AG20443 (cell line): ENCODE measurements at places on chromosomes 2 and 18.

DNA sequence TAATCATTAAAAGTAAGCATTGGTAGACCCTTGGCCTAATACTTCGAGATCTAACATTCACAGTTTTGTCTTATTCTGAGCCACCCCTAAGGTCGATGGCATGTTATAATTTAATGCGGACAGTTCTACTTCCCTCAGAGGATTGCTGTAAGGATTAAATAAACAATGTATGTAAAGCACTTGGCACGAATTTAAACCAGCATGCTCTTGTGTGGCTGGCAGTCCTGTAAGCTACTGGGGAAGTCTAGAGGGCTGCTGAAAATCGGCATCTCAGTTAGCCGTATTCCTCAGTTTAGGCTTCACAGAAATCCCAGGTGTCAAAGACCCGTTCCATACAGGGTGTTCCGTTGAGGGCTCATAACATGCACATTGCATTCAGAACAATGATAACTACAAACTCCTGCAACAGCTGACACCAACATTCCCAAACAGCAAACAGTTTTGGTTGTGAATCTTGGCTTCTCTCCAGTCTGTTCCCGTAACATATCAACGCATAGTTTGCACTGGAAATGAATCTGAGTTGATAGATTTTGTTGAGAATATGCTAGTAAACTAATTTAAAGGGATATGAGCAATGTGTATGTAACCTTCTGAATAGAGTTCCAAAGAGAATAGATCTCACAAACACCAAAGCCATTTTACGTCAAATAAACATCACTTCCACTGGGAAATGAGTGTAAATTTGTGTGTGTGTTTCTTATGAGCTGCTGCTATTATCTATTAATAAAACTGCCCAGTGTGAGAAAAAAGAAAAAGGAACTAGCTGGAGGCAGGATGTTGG is 52.2 kb upstream of the ACKR3 start:
- no peak for DNase-seq

DNA sequence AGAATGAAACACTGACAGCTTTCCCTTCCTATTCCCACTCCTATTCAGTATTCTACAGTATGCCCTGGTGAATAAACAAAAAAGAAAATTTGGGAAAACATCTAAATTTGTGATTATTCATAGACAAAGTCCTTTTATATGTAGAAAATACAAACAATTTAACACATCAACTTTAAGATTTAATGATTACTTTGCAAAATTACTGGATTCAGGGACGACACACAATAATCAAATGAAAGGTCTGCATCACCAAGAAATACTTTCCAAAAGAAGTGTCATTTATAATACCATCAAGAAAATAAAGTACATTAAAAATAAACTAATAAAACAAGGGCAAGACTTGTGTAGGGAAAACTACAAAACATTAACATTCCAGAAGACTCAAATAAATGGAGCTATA is 199.8 kb downstream of the KCNJ3 start:
- DNase-seq = no peak

GRCh38 chr2:43328832-43329231 is 102.4 kb upstream of the ZFP36L2 start:
- no peak for DNase-seq

- DNase-seq = no peak
Observed at GRCh38 chr2:43007901-43008300, 215.5 kb upstream of the HAAO start.

- DNase-seq = no peak
Observed at GRCh38 chr2:128715360-128715759, 396.7 kb upstream of the HS6ST1 start.

- DNase-seq = no peak
Observed at GRCh38 chr2:233164128-233164635, 87.3 kb upstream of the ATG16L1 start.

DNA sequence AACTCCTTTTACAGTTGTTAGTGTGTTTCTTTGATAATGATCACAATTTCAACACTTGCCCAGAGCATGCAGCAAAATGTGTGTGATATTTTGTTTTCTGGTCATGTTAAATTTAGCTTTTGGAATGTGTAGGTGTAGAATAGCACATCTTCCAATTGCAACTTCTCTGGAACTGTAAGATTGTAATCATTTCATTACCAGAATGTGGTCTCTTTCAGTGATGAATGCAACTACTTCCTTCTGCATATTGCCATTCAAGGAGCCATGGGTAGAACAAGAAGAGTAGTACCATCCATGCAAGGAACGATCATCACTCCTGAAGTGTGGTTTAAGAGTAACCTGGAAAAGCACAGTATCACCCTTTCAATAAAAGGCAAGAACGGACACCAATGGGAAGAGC is 548.8 kb upstream of the ZNF804A start:
- no peak for DNase-seq

- DNase-seq = no peak
Observed at GRCh38 chr2:217463402-217464075, 539.3 kb downstream of the TNS1 start.

DNA sequence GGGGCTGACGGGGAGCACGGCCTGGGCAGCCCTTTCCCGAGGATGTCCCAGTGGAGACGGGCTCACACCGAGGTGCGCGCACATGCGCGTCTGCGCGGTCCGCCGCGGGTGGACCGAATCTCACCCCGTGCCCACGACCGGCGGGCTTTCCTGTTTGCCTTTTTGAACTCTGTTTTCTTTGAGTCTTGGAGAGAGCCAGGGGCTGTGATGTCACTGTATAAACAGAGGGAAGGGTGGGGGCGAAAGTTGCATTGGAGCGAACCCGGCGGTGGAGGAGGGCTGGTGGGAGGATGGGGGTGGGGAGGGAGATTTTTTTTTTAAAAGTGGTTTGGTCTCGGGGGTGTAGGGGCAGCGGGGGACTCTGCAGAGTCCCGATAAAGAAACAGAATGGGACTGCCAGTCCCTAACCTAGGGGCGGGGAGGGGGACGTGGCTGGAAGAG is 141.2 kb upstream of the CTAGE1 start:
- DNase-seq = peak; percentile 70

GRCh38 chr18:31551883-31552282 is 39.8 kb upstream of the TTR start:
- no peak for DNase-seq

DNA sequence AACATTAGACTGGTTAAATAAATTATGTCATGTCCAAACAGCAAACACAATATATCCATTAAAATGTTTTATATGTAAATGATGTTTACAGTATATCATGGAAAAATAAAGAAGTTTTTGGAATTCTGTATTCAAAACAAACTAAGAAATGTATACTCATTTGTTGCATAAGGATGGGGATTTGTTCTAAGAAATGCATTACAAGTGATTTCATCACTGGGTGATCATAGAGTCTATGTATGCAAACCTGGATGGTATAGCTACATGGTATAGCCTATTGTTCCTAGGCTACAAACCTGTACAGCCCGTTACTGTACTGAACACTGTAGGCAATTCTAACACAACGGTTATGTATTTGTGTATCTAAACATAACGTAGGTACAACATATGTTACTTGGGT is 35.1 kb downstream of the ARL5A start:
- DNase-seq = no peak

DNA sequence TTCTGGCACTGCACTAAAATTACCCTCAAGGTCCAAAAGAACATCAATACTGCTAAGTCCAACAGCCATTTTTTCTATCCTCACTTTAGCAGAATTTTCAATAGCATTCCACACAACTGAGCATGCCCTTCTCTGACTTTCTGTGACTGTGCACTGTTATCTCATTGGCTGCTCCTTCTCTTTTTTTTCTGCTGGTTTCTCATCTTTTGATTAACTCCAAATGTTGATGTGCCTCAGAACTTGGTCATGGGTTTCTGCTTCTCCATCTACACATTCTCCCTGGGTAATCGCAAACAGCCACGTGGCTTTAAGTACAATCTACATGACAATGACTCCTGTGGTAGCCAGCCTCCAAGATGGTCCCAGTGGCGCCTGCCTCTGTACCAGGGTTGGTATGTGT is 75.0 kb upstream of the CD226 start:
- no peak for DNase-seq

- DNase-seq = no peak
Observed at GRCh38 chr2:219221957-219222518, 3.3 kb upstream of the ABCB6 start.

- DNase-seq = no peak
Observed at GRCh38 chr18:78430131-78430758, 549.4 kb upstream of the SALL3 start.

GRCh38 chr2:215611609-215612386 is 175.9 kb upstream of the FN1 start:
- DNase-seq = no peak

DNA sequence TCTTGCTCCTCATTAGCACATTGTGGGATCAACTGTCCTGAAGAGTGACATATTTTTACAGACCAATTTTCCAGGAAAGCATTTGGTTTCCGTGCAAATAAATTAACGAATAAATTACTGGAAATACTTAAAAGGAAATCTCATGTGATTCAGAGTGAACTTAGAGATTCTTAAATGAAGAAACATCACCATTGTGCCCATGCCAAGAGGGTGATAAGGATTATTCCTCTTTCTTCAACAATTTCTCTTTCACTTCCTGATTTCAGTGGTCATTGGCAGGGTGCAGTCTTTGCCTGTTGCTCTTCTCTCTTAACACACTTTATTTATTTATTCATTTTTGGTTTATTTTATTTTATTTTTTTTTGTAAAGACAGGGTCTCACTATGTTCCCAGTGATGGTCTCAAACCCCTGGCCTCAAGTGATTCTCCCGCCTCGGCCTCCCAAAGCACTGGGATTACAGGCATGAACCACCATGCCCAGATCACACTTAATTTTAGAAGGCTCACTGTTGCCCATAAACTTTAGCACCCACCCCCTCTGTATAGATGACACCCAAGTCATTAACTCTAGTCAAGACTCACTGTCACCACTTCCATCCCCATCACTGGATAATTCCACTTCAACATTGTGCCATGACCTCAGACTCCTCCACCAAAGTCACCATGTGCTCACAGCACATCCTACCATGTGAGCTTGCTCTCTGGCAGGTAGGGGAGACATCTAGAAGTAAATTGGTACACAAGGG is 92.6 kb upstream of the CERS6 start:
- DNase-seq = no peak

GRCh38 chr2:219916726-219917440 is 289.5 kb downstream of the SLC4A3 start:
- DNase-seq = no peak

DNA sequence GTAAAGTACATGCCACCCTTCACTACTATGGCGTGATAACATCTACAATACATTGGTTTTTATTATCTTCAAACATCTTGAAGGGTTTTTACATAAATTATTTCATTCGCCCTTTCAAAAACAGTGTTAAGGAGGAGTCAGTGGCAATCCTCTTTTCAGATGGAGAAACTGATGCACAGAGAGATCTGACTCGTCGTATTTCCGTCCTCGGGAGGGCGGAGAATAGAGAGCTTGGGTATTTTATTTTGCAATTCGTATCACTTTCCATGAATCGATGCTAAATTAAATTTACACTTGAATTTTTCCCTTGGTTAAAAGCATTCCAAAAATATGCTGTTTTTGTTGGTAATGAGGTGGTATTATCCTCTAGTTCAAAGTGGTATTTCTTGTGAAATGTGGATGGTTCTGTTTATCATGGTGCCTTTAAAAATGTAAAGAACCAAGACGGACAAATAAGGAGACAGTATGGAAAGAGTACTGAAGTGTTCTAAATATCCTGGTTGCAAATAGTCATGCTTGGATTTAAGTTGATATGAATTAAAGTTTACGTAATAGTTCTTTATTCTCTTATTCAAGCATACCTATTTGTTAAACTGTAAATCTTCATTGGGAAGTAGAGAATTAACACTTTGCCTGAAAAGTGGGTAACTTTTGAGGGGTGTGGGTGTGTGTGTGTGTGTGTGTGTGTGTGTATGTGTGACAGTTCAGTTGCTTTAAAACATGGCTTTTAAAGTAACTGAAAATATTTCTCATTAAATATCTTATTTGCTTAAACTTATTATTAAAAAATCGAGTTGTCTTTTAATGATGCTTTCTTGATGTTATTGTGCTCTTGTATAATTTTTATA is 5.6 kb downstream of the PHLPP1 start:
- no peak for DNase-seq

DNA sequence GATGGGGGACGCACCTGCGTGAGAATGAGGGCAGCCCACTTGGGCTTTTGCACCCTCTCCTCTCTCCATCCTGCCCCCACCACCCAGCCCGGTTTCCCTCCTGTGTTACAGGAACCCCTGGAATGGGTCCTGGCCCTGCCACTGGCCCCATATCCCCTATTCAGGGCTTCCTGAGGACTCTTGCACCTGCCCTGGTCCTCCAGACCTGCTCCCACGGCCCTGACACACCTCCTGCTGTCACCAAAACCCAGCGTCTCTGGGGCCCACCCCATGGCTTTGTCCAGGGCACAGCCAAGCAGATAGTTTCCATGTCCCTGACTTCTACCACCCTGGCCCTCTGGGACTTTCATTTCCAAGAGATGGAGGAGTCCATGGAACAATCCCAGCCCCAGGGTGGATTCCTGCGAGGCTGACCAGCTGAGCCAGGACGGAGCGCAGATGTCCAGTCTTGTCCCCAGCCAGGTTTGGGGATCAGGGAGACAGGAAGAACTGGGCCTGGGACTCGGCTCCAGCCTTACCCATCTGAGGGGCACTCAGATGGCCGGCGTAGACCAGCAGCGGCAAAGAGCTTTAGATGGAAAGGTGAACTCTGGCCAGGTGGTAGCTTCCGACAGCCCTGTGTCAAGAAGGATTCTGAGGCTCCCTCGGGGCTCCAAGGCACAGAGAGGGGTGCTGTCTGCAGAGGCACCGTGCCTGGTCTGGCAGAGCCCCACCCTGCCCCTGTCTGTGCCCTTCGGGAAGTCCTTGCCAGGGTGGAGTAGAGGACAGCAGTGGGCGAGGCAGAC is 12.0 kb downstream of the GPR35 start:
- no peak for DNase-seq

DNA sequence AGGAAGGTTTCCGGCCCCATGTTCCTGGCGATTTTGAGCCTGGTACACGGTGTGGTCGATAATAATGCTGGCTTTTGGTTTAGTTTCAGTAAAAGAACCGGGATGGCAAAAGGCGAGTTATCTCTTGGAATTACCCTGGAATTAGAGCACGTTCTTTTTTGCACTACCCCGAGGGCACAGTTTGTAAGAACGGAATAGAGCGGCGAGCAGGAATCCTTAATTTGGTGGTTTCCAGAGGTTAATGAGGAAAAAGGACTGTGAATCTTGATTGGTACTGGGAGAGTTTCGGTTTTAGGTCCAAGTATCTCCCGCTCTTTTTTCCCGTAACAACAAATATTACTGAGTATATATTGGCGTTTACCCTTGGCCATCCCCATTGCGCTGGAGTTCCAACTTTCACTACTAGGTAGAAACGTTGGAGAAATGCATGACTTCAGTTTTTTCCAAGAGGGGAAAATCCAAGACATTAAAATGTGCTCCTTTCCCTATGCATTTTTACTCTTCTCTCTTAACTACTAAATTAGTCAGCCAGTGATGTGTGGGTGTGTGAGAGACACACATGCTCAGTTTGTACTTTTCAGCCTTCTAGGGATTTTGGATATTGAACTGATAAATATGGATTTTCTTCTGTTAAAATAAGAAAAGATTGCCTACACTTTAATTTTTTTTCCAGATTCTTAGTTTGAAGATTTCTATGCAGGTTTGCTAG is 160.8 kb downstream of the AGPS start:
- DNase-seq = no peak
